ENCODE measurements at places on chromosomes 3 and 15. TPM values are rescaled to one million over a fixed set of nuclear protein-coding genes. Genes with fewer than 3 reads are reported as not detected.

DNA sequence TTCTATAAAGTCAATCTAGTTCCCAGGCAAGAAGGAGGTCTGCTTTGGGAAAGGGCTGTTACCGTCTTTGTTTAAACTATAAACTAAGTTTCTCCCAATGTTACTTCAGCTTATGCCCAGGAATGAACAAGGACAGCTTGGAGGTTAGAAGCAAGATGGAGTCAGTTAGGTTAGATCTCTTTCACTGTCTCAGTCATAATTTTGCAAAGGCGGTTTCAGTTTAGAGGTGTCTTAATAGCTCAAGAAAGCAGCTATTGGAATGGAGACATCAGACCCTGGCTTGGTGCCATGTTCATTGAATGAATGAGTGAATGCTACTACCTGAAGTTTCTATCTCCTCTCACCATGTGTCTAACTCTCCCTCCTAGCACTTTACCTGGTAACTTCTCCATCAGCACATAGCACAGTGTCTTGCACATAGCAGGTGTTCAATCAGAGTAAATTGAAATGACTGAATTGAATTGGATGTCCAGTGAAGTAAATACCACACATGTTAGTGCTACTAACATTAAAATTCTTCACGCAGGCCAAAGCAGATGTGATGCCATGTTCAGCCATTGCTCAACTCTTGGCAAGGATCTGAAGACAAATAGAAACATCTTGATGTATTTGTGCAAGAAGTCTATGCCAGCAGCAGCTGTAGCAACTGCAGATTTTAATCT lies 28.2 kb downstream of the CLEC3B start:
- no peaks in the 10 kb centered on the region for H3K27me3 ChIP-seq
- H3K4me3 ChIP-seq = no peak overlapping the region
- no peaks in the 10 kb centered on the region for H3K36me3 ChIP-seq
- H3K27ac ChIP-seq = peak overlapping the region; percentile 24

GRCh38 chr3:165919284-165919683 lies 82.1 kb upstream of the BCHE start:
- no peak overlapping the region for H3K4me3 ChIP-seq
- no peaks in the 10 kb centered on the region for H3K27me3 ChIP-seq
- H3K4me1 ChIP-seq = no peaks in the 10 kb centered on the region

GRCh38 chr3:153429821-153430220 lies 267.8 kb downstream of the RAP2B start:
- H3K27me3 ChIP-seq = no peaks in the 10 kb centered on the region
- no peak overlapping the region for H3K4me3 ChIP-seq
- H3K36me3 ChIP-seq = no peaks in the 10 kb centered on the region
- no peak for DNase-seq

DNA sequence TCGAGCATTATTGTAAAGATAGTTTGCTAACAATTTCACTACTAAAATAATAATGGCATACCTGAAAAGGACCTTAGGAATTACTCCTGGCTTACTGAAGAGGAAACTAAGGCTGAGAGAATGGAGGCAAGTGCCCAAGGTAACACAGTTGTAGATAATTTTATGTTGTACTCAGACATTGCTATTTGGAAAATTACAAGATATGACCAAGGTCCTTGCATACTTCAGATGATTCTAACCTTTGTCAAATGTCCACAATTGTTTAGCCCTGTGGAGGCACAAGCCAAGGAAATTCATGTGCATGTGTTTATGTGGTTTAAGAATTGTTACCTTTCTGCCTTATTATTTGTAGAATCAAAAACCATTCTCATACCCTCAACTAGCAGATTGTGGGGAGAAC lies 105.7 kb downstream of the TUSC7 start:
- DNase-seq = no peak
- H3K4me1 ChIP-seq = no peaks in the 10 kb centered on the region
- no peak overlapping the region for H3K4me3 ChIP-seq
- no peak overlapping the region for H3K27ac ChIP-seq
- no peaks in the 10 kb centered on the region for H3K36me3 ChIP-seq

DNA sequence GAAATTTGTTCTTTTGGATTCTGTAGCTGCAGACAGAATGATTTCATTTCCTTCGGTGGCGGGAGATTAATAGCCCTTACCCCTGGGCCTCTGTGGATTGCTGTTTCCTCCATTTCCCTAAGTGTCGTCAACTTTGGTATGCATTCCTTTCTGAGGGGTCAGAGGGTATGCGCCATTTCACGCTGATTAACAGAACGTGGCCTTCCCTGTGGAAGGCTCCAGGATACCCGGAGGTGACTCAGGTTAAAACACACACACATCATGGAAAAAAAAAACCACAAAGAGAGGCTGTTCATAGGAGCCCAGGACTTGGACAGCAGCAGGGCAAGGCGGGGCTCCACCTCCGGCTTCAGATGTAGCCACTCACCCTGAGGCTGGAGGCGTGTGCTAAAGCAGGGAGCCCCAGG lies 51.9 kb downstream of the EPHB1 start:
- no peak overlapping the region for H3K4me3 ChIP-seq
- H3K27ac ChIP-seq = no peak overlapping the region
- DNase-seq = no peak
- H3K4me1 ChIP-seq = peaks cover 6% of the 10 kb centered on the region
- H3K36me3 ChIP-seq = no peaks in the 10 kb centered on the region
- no peaks in the 10 kb centered on the region for H3K27me3 ChIP-seq

GRCh38 chr3:173663696-173664111 lies 266.2 kb downstream of the NLGN1 start:
- H3K27ac ChIP-seq = no peak overlapping the region
- DNase-seq = no peak
- no peaks in the 10 kb centered on the region for H3K4me1 ChIP-seq
- no peak overlapping the region for H3K4me3 ChIP-seq
- H3K36me3 ChIP-seq = no peaks in the 10 kb centered on the region

DNA sequence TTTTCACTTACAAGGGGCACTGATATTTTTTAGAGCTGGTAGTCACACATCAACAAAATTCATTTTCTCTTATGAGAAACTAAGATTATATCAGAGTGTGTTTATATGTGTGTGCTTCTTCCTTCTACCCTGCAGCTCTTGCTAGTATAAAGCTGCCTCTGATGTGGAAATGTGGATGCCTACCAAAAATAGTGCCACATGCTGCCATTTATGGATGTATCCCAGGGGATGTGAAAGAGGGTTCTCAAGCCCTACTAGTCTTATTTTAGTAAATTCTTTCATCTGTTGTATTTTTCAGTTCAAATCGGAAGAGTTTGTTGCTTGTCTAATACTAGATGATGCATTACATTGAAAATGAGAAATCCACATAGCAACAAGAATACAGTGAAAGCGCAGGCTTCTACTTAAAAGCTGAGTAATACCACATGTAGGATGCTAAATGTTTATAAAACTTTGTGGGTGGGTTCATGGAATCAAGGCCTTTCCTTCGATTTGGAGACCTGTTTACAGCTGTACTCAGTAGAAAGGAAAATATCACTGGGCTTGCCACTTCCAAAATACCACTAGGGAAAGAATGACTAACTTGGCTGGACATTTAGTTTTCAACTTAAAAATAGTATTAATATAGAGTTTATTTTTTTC lies 399.2 kb downstream of the EPHA3 start:
- no peaks in the 10 kb centered on the region for H3K36me3 ChIP-seq
- no peaks in the 10 kb centered on the region for H3K27me3 ChIP-seq
- no peak for DNase-seq
- no peaks in the 10 kb centered on the region for H3K4me1 ChIP-seq
- H3K4me3 ChIP-seq = no peak overlapping the region

DNA sequence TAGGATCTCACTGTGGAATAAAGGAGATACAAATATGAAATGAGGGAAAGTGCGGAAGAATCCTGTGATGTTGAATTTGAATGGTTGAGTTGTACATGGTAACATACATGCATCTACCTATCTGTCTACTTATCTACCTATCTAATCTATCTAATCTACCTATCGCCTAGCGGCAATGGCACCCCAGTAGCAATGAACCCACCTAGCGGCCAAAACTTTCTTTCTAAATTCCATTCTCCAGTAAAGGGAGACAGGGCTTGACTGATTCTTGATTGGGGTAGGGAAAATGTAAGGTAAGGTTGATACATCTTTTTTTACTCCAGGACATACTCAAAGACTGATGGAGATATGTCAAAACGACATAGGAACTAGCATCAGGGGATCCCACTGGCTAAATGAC lies 345.0 kb downstream of the FHIT start:
- H3K27me3 ChIP-seq = no peaks in the 10 kb centered on the region
- no peak overlapping the region for H3K27ac ChIP-seq

DNA sequence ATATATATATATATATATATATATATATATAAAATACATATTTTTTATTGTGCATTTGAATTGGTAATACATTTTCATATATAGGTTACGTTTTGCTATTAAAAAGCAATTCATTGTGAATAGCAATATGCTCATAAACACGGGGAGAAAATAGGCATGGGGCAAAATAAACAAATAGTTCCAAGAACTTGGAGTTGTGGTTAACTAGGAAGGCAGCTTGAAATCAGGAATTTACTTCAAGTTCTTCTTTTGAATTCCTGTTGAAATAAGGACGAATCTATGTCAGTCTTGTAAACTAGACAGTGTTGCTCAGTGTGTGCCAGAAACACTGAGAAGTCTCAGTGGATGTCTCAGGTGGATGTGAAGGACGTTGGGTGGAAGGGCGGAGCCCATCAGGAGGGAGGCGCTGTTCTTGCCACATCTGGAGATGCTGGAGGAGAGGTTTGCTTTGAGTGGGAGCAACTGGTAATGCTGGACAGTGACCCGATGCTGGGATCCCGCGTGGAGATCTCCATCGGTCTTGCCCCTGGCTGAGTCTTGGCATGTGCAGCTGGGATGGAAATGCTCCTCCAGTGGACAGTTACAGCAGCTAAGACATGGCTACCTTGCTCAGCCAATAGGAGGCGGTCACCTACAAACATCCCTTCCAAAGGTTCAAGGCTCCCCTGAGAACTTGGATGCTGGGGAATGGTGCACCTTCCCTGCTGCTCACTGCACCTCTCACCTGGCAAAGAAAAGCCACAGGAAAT lies 2.5 kb downstream of the IL16 start:
- H3K27ac ChIP-seq = no peak overlapping the region
- DNase-seq = no peak
- H3K4me1 ChIP-seq = no peaks in the 10 kb centered on the region
- H3K36me3 ChIP-seq = no peaks in the 10 kb centered on the region
- H3K27me3 ChIP-seq = no peaks in the 10 kb centered on the region

DNA sequence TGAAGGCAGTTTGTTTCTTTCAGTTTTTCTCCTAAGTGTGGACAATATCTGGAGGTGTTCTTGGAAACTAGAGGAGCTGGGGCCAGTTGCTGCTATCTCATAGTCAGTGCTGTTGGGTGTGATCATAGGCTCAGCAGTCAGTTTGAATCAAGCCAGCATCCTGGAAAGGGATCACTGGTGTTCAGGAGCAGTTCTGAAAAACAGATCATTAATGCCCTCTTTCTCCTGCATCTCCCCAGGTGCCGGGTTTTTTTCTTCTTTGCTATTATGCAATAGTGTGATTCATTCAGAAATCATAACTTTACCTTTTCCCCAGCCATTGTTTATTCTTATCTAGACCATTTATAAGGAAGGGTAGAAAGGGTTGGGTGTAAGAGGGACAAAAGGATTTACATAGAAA lies 24.0 kb downstream of the LNP1 start:
- H3K36me3 ChIP-seq = no peaks in the 10 kb centered on the region
- no peak overlapping the region for H3K4me3 ChIP-seq
- H3K4me1 ChIP-seq = no peaks in the 10 kb centered on the region
- H3K27ac ChIP-seq = no peak overlapping the region
- no peak for DNase-seq
- H3K27me3 ChIP-seq = no peaks in the 10 kb centered on the region

- no peak for DNase-seq
- H3K36me3 ChIP-seq = no peaks in the 10 kb centered on the region
- no peaks in the 10 kb centered on the region for H3K4me1 ChIP-seq
Measured at GRCh38 chr3:189827108-189827507, 195.9 kb downstream of the TP63 start.

Gene SCAANT1
- not detected for total RNA-seq

Gene BBS4
- 30.2 TPM for total RNA-seq

Gene CFAP44
- total RNA-seq = 0.40 TPM

Gene AADACL2
- not detected for total RNA-seq

Gene ADPRH
- total RNA-seq = 12.0 TPM

Measured in gastrocnemius medialis (tissue), 4 donors.